ENCODE measurements at places on chromosomes 12 and 14.

DNA sequence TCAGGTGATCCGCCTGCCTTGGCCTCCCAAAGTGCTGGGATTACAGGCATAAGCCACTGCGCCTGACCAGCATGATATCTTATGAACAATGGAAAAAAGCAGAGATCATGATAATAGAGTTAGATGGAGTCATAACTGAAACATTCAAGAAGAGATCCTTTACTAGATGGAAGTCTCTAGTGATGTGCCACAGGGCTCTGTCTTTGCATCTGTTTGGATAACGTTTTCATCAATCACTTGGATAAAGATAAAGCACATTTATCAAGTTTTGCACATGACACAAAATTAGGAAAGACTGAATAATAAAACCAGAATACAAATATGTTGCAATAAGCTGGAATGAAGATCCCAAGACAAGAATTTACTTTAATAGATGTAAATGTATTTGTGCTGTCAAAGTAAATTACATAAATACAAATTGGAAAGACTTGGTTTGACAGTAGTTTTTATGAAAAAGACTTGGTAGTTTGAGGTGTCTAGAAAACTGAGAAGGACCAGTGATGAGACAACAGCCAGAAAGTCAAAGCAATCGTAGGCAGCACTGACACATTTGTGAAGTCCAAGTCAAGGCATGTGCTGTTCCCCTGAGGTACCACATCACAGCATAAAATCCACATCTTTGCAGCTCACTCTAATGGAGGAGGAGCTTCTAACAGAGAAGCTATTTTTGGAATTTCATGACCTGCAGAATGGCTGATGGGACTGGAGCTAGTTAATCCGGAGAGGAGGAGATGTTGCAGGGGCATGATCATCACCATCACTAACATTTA lies 28.5 kb downstream of the GPRC5A start:
- DNase-seq: no peak

GRCh38 chr14:91580876-91581577 lies 70.9 kb upstream of the PPP4R3A start:
- no peak for DNase-seq

DNA sequence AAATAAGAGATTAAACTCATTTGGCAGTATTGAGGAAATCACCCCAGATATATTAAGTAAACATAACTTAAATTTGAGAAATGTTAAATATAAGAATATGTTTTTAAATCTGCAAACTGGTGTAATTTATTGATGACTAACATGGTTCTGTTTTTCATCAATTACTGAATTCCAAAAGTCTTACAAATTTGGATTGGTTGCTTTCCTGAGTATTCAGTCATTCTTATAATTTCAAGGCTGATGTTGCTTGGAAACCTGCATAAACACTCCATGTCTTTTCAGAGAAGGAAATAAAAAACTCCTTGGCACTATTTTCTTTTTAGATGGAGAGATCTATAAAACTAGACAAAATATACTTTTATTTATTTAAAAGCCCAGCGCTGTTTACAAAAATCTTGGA lies 71.7 kb downstream of the NOVA1 start:
- DNase-seq: no peak

DNA sequence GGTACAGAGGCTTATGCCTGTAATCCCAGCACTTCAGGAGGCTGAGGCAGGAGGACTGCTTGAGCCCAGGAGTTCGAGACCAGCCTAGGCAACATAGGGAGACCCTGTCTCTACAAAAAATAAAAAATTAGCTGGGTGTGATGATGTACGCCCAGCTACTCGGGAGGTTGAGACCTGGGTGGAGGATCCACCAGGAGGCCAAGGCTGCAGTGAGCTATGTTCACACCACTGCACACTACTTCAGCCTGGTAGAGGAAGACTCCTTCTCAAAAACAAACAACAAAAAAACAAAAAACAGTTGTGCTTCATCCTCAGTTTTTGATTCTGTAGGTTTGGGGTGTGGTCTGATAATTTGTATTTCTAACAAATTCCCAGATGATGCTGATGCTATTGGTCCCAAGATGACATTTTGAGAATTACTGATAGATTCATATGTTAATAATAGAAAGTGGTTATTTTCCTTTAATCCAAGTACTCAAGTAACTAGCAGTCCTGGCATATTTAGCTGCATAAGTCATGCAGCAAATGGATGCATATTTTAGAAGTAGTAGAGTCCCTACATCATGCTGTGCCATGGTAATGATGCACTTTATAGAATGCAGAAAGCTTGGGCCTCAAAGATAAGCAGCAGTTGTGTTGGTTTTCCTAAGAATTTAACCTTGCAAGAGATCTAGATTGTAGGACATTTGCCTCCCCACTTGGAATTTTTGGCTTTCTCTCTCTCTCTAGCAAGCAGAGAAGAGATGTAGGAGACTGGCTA lies 76.1 kb upstream of the PAWR start:
- no peak for DNase-seq

DNA sequence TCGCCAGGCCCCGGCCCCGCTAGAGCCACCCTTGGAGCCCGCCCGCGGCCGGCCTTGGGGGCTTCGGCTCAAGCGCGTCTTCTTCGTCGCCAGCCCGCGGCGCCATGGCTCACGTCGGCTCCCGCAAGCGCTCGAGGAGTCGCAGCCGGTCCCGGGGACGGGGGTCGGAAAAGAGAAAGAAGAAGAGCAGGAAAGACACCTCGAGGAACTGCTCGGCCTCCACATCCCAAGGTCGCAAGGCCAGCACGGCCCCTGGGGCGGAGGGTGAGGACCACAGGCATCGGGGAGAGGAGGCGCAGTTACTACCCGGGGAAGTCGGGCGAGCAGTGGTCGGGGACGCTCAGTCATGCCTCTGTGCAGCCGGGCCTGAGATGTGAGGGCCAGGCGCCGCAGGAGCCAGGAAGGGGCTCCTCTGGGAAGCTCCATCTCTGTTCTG lies 573 bp downstream of the ARL6IP4 start:
- DNase-seq: no peak

GRCh38 chr12:124497658-124498057 lies 69.8 kb downstream of the NCOR2 start:
- peak; percentile 16 for DNase-seq

DNA sequence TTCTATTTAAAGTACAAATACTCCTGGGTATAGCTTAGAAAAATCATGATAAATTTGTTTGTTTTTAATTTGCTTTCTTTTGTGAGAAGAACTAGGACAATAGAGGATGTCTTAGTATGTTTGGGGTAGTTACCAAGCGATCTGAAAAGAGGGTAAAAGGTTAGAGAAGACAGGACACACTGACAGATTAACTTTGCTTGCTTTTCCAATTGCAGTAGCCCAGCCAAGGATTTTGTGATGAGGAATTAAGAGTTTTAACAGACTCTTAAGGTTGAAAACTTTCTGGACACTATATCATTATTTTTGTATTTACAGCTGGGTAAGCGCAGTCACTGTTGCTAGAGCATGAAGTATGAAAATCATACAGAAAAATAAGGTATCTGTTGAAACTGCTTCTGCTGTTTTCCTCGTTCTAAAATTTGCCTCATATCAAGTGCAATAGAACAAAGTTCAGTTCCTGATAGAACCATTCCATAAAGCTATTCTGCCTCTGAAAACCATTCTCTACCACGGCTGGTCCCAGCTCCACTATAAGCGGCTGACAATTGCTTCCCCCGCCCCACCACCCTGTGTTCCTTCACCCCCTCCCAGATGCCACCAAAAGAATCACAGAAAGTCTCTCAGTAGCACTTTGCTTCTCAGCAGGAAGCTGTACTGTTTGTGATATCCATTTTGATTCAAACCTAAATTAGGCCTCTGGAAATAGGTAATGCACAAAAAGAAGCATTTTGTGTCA lies 413.4 kb downstream of the BCAT1 start:
- DNase-seq: no peak

GRCh38 chr12:40106202-40106533 lies 287 bp upstream of the SLC2A13 start:
- no peak for DNase-seq

DNA sequence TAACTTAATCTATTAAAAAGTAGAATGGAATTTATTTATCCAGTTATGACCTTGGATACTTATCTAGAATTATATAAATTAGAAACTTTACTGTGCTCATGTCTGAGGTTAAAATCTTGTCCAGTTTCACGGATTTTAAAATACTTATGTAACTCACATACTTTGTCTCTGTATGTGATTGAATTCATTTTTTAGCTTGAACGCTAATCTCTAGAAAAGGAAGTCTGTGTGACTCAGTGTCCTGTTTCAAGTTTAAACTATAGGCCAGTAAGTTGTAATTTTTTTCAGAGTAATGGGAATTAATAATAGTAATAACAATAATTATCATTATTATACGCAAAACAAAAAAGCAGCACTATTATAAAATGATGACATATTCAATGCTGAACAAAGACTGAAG lies 168.6 kb downstream of the CPNE8 start:
- no peak for DNase-seq

DNA sequence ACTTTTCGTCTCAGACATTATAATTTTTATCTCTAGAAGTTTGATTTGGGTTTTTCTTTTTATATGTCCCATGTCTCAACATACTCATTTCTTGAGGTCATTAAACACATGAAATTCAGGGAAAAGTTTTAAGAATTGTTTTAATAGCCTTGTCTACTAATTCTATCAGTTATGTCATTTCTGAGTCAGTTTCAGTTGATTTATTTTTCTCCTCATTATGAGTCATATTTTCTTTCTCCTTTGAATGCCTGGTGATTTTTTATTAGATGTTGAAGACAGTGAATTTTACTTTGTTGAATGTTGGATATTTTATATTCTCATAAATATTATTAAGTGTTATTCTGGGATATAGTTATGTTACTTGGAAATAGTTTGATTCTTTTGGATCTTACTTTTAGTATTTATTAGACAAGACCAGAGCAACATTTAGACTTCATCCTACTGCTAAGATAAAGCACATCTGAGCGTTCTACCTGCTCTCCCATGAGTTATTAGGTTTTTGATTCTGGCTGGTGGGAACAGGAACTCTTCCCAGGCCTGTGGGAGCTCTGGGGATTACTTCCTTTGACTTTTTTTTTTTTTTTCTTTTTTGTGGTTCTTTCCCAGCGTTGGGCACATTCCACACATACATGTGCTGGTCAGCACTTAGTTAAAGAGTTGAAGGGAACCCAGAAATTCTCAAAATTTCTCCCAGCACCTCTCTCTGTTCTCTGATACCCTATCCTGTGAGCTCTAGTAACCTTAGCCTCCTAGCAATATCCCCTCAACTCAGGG lies 1157.7 kb downstream of the BCL11B start:
- DNase-seq: no peak

DNA sequence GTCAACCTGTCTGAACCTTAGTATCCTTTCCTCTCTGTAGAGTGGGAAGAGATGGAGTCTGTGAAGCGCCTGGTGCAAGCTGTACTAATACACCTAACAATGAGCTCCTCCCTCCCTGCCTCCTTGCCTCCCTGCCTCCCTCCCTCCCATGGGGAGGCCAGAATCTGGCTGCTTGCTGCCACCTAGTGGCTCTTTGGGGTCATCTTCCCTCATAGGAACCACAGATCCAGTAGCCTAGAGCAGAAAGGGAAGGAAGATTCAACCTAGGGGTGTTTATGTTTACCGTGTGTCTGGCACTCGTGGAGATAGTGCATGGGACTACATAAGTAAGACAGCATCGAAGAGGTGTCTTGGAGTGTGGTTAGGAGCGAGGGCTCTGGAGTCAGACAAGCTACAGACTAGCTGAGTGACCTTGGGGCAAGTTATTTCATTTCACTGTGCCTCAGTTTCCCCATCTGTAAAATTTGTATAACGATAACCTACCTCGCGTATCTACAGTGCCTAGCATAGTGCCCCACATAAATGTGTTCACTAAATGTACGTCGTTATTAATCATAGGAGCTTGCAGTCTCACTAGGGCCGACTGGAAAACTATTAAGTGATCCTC lies 35.5 kb upstream of the TSPAN9 start:
- peak; percentile 76 for DNase-seq

DNA sequence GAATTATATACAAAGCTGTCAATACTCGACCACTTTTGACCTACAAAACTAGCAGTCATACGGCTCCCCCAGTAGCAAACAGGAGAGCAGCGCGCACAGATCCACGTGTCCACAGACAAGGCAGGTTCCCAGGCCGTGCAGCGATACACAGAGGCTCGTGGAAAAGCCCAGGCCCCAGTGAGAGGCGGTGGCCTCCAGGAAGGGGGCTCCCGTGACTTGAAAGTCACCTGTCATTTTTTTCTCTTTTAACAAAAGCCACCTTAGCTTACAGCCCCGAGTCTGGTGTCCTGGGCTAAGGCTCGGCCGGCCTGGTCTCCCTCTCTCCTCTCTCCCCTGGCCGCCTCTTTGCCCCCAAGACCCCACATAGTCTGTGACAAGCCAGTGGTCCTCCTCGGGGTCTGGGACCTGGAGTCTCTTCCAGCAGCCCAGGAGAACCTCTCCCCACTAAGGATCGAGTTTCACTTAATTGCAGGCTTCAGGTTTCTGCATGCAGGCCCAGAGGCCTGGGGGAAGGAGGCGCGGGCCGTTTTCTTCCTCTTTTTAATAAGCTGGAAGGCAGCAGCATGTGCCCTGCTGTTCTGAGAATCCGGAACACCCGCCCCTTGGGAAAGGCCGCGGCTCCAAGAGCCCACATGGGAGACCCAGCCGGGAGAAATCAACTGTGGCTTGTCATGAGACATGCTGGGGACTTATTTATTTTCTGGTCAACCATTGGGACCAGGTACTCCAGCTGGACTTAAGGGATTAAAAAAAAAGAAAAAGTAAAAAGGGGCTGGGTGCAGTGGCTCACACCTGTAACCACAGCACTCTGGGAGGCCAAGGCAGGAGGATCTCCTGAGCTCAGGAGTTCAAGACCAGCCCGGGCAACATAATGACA lies 15.9 kb downstream of the NCOR2 start:
- DNase-seq: no peak

DNA sequence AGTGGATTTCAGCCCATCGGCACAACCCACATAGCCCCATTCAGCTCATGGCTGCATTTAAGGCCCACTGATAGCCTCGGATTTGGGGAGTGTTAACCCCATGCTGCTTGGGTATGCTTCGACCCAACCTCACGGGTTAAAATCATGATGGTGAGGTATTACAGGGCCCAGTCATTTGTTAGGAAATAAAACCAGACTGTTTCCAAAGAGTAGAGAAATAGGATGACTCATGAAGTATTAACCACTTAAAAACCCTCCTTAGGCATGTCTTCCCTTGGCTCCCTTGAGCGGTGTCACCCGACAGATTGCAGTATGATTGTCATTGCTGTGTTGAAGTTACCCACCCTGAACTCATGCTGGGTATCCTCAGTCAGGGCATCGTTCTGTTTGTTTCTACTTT lies 289.1 kb downstream of the CACNA1C start:
- DNase-seq: peak; percentile 47

- DNase-seq: no peak
Measured at GRCh38 chr12:31205054-31205453, 120.9 kb downstream of the SINHCAF start.

- no peak for DNase-seq
Measured at GRCh38 chr12:97921979-97922722, 459.5 kb downstream of the RMST start.
